LoVo (cell line): ENCODE measurements at places on chromosomes 11 and 22.

DNA sequence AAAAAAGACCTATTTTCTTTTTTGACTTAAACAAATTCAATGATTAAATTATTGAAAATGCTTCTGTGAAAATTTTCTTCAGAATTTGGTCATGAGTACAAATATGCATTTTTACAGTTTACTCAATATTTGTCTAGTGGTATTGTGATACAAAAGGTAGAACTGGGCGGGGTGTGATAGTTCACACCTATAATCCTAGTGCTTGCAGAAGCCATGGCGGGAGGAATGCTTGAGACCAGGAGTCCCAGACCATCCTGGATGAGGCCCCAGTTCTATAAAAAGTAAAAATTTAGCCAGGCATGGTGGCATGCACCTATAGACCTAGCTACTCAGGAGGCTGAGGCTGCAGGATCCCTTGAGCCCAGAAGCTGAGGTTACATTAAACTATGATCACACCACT is 90.6 kb downstream of the ARHGAP42 start:
- DNase-seq, result peak; percentile 46

DNA sequence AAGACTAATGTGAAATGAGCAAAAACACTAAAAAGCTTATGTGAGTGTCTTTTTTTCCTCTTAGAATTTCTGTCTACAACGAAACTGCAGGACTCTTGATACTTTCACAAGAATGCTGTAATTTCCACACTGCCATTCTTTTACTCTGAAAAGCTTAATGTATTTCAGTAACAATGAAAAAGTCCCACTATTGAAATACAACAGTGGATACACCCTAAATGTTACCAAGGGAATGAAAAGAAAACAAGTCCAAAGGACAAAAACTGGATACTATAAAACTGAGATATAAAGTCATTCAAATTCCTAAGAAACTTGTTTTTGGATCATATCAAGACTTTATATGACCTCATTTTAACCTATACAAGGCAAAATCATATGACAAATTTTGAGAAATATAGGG is 77.4 kb downstream of the SOX6 start:
- DNase-seq, result no peak

DNA sequence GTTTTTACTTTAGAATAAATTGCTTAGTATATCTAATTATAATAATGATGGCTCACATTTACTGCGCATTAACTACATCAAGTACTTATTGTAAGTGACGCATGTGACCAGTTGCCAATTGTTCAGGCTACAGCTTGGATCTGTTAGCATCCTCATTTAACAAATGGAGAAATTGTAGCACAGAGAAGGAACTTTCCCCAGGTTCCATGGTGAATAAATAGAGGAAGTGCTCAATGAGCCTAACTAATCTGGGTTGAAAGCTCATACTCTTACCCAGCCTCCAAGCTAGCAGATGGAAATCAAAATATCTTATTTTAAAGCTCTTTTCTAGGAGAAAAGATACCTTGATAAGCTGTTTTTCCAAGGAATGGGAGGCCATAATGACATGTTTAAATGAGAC is 19.8 kb downstream of the MMP27 start:
- no peak for DNase-seq

DNA sequence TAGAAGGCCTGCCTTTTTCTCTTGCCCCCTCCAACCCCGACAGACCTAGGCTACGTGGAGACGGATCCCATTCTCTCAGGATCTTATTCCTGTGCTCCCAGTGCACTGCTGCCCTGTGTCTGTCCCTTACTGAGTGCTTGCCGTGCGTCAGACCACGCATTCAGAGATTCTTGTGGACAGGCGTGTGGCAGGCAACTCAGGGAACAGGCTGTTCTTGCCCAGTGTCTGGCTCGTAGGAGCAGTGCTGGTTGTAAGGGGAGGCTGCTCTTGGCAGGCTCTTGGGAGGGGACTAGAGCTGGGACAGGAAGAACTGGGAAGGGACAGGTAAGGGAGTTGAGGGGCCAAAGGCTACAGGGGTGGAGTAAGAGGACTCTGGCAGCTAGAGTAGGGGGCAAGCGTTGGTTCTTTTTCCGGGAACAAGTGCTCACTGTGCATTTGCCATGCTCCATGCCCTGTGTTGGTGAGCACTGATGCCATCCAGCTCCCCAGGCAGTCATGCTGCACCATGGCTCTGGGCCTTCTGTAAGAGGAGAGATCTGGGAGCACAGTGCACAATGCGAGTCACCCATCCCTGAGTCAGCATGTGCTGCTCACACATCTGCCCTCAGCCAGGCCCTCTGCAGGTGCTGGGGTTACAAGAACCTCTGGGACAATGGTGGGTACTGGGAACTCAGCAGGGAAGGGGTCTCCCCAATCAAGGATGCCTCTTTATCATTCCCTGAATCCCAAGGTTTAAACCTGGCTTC is 119.1 kb downstream of the TBC1D22A start:
- no peak for DNase-seq

GRCh38 chr22:37610480-37611129 is 2.0 kb downstream of the GGA1 start:
- no peak for DNase-seq

GRCh38 chr11:99020352-99021225 is at the start of gene CNTN5:
CNTN5 (plus strand) TSS chr11:99020949.
- no peak for DNase-seq

DNA sequence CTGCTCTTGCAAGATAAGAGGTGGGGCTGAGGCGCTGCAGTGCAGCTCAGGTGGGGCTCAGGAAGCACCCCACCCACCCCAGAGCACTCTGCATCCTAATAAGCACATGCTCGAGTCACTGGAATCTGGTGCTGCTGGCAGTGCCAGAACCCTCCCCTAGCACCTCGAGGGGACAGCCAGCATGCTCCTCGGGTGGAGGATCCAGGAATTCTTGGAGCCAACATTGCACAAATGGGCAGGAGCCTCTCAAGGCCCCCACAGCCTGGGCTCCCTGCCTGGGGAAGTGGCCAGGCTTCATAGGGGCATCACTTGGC is 27.5 kb upstream of the CABP7 start:
- no peak for DNase-seq

- no peak for DNase-seq
These were observed 10.2 kb downstream of the DGKZ start for GRCh38 chr11:46357483-46357936.

DNA sequence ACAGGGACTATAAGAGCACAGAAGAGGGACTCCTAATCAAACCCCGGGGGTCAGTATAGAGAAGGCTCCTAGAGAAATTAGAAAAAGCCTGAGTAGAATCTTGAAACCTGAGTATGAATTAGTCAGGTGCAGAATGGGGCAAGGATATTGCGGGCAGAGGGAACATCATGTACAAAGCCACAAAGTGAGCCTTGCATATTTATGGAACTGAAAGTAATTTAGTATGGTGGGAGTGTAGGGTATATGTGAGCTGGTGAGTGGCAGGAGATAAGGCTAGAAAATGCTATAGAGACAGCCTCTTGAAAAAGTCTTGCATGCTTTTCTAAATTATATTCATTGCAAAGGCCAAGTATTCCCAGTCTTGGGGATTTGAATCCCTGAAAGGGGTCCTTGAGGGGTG is 93.7 kb downstream of the STIM1 start:
- DNase-seq, result no peak

DNA sequence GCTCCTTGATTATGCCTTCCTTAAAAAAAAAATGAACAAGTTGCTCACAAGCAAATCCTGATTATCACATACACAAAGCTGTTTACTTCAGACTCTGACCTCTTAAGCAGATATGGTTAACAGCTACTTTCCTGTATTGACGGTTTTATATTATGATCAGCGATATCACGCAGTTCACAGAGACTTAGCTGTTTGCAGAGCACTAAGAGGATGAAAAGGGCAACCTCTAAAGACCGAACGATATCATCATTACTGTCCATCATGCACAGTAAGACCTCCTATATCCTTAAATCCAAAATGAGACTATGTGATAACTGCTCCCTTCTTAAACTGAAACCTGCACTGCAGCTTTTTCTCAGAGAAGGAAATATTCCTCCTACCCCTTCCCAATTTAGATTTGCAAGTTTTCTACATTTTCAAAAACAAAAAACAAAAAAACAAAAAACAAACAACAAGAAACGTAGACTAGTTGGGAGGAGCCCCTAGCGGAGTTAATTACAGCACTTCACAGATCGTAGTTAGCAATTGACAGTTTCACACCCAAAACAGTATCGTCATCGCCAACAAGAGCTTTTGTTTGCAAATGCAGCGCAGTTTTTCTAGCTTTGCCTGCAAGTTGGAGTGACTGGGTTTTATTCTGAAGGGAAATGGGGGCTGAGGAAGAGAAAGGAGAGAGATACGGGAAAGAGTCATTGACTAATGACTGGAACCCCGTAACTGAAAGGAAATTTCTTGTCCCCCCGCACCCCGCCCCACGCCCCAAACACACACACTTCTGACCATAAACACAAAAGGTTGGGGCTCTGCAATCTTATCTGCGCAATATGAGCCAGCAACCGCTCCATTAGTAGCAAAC is 1.2 kb downstream of the DDX6 start:
- DNase-seq, result no peak

- peak; percentile 7 for DNase-seq
These were observed 322.8 kb upstream of the SYN3 start for GRCh38 chr22:33380789-33381530.

DNA sequence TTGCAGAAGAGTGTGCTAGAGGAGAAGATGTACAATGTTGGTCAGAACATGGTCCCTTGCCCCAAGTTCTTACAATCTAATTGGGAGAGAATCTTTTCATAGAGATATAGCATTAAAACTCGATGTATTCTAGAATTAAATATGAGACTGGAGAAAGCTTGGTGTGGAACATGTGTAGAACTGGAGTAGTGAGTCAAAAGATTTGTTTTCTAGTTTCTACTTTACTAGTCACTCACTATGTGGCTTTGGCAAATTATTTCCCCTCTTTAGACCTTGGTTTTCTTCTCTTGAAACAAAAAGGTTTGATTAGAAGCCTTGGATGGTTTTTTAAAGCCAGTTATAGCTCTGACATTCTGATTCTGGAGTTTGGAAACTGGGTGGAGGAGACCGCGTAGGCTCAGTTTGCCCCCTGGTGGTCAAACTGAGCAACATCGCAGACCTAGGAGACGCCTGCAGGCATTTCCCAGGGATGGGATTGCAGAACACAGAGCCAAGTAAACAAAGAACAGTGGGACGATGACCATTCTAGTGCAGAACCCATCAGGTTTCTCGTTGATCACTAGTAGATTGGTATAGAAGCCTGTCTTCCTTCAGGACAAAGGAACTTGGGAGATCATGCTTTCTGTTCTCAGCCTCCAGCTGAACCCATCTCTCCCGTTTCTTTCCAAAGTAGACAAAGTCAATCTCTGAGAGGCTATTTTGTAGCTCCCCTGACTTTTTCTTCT is 8.5 kb upstream of the CHRDL2 start:
- peak; percentile 73 for DNase-seq

- DNase-seq, result no peak
These were observed 214.1 kb downstream of the OPCML start for GRCh38 chr11:133318221-133318620.

GRCh38 chr11:72629266-72629665 is 45.0 kb downstream of the PDE2A start:
- DNase-seq, result no peak

- DNase-seq, result no peak
These were observed 321.6 kb upstream of the TENM4 start for GRCh38 chr11:79762279-79762921.
